ENCODE measurements at places on chromosomes 1 and 21.

GRCh38 chr1:225857256-225857655 is 24.9 kb downstream of the TMEM63A start:
- no peak for DNase-seq

GRCh38 chr1:62070384-62071011 is 124.2 kb upstream of the L1TD1 start:
- no peak for DNase-seq

- no peak for DNase-seq
These were observed 53.4 kb downstream of the GADD45A start for GRCh38 chr1:67738401-67738800.

DNA sequence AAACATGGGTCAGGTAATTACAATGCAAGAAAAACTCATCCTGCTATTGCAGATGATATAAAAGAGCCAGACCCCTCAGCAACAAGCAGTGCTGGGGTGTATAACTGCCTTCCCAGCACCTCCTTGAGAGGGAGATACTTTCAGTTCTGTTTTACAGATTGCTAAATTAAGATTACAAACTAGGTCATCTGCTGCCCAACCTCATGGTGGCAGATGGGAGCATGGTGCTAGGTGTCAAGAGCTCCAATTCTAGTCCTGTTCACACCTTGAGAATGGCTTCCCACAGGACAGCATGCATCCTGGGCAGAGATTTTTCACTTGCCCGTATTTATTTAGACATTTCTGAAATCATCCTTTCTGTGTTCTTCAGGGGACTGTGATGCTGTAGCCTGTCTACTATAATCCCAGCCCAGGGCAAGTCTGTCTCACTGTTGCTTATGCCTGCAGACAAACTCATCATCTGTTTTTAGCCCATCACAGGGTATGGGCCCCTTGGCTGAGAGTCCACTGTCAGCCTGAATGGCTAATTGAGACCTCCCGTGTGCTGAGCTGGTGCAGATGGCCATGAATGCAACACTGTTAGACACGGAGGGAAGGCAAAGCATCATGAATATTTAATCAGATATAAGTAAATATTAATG is 40.2 kb upstream of the PBX1 start:
- no peak for DNase-seq

GRCh38 chr21:44871576-44872269 is 1.8 kb downstream of the PTTG1IP start:
- no peak for DNase-seq

DNA sequence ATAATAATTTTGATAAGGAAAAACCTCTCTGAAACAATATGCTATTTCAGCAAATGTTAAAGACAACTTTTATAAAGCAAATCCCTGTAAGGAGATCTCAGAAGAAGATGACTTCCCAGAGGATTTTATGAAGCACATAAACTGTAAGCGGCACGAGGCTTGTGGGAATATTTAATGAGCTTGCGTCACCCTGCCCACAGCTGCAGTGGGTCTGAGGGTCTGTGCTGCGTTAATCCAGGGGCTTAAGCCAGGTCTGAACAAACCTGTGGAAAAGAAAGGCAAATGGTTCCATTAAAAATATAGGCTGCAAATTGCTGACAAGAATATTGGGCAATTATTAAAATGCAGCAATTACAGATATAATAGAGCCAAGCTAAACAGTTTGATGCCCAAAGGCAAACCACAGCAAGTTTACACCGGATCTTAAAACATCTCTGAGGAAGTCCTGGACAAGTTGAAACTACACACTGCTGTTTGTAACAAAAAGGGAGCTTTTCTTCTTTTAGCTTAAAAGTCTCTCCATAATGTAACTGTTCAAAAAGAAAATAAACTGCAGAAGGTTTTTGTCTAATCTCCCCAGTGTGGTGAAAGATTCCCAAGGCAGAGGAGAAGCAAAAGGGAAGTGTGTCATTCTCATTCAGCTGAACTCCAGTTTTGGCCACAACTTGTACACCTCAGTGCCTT is 21.8 kb downstream of the TGFBR3 start:
- DNase-seq = no peak

DNA sequence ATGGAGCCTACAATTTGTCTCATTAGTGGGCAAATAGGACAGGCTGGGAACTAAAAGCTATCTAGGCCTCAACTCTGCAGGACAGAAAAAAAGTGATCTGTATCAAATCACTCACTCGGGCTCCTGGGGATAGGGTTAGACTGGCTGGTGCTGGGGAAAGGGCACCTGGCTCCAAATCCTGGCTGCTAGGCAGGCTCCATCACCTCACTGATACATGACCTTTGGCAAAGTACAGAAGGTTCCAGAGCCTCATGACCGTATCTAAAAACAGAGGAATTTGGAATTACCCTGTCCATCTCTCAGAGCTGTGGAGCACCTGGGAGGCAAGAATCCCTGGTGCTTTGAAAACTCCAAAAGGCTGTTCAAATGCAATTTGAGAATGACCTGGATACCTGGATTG is 51.7 kb downstream of the SUSD4 start:
- DNase-seq = no peak

DNA sequence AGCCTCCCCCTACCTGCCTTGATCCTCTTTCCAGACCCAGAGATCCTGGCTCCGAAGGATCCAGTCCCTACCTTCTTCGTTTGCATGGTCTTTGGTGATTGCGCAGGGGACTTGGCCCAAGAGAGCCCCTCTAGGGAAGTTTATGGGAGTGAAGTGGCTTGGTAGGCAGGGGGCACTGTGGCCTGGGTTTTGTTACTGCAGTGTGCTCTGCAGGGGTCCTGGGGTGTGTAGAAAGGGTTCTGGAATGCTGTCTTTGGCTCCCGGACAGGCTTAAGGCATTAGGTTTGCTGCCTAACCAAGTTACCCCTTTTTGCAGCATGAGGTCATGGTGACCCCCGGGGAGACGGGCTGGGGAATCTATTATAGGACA is 3.8 kb downstream of the ATP8B2 start:
- no peak for DNase-seq

DNA sequence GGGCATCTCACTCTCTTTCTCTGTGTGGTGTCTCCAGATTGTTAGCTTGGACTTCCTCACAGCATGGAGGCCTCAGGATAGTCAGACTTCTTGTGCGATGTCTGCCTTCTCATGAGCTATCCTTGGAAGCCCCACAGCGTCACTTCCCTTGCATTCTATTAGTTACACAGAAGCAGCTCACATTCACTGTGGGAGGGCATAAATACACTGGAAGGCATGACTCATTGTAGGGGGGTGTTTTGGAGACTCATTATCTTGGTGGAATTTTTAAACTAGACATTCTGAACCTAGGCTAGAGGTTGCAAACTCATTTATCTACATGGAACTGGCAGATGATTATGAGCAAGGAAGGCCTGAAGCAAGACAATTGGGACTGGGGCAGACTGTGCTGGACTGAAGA is 21.4 kb upstream of the FASLG start:
- DNase-seq = no peak

- no peak for DNase-seq
These were observed 13.3 kb downstream of the UTS2 start for GRCh38 chr1:7839526-7839925.

DNA sequence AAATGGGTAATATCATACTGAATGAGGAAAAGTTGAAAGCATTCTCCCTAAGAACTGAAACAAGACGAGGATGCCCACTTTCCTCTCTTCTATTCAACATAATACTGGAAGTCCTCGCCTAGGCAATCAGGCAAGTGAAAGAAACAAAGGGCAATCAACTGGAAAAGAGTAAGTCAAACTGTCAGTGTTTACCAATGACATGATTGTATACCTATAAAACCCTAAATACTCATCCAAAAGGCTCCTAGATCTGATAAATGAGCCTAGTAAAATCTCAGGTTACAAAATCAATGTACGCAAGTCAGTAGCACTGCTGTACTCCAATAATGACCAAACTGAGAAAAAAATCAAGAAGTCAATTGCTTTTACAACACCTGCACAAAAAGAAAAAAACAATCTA is 575.8 kb upstream of the PRMT6 start:
- DNase-seq = no peak

DNA sequence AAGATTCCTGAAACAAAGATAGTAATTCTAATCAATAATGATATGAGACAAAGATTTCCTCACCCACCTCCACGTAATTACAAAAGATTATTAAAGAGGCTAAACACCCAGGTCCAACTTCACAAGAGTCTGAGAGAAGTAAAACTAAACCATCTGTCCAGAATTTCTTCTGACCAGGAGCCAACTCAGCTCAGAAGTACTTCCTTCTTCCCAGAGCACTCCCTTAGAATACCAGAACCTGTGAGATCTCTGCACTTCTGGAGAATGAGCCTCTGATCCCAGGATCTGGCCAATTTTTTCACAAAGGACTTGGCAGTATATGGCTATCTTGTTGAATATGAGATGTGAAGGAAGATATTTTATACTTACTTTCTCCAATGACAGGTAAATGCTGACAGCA is 120.6 kb upstream of the PALMD start:
- DNase-seq = no peak

DNA sequence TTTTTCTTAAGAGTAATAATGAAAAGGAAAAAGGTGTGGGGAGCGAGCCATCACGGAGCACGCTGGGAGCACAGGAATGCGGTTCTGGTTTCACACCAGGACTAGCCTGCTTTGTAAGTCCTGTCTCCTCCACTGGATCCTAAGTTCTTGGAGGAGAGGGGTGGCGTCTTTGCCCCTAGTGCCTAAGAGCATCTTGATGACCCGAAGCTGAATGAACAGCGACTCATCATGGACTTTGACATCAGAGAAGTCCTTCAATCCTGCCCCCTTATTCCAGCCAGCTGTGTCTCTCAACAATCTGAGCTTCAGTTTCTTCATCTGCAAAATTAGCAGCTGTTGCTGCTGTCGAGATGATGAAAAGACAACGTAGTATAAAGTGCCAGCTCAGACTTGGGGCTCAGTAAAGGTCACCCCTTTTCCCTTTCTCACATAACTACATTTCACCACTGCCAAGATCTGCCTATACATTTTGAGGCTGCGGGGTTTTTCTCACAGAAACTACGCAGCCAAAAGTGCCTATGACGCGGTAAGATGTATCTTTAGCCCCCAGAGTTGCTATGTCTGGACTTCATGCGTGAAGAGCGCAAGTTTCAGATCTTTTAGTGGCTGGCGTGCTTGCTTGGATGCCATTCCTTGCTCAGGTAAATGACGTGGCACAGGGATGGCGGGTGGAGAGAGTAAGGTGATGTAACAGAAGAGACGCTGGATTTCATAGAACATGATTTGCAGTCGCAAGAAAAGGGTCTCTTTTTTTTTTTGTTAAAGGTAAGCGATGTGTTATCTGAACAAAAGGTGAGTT is 4.9 kb upstream of the PRDM2 start:
- no peak for DNase-seq

- DNase-seq = no peak
These were observed 1.3 kb downstream of the USP1 start for GRCh38 chr1:62438163-62438562.

DNA sequence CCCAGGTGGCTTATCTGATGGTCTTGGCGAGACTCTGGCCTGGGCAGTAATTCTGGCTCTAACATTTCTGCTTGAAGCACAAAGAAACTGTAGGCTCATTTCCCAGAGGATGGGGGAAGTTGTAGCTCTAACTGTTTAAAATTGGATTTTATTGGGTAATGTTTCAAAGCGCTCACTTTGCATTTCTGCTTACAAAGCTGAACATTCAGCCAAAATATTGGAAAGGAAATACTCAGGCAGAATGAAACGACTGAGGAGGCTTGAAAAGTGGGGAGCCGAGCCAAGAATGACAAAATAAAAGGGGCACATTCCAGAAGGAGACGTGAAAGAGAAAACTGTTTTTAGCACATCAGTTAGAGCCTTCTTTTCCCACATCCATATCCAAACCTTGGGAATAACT is 202.6 kb downstream of the GRIK1 start:
- no peak for DNase-seq

- no peak for DNase-seq
These were observed 25.3 kb upstream of the TTF2 start for GRCh38 chr1:117034791-117035290.

- peak; percentile 47 for DNase-seq
These were observed 26.4 kb upstream of the CTTNBP2NL start for GRCh38 chr1:112369392-112370285.

- DNase-seq = peak; percentile 57
These were observed 5.5 kb downstream of the AZIN2 start for GRCh38 chr1:33086384-33086850.

DNA sequence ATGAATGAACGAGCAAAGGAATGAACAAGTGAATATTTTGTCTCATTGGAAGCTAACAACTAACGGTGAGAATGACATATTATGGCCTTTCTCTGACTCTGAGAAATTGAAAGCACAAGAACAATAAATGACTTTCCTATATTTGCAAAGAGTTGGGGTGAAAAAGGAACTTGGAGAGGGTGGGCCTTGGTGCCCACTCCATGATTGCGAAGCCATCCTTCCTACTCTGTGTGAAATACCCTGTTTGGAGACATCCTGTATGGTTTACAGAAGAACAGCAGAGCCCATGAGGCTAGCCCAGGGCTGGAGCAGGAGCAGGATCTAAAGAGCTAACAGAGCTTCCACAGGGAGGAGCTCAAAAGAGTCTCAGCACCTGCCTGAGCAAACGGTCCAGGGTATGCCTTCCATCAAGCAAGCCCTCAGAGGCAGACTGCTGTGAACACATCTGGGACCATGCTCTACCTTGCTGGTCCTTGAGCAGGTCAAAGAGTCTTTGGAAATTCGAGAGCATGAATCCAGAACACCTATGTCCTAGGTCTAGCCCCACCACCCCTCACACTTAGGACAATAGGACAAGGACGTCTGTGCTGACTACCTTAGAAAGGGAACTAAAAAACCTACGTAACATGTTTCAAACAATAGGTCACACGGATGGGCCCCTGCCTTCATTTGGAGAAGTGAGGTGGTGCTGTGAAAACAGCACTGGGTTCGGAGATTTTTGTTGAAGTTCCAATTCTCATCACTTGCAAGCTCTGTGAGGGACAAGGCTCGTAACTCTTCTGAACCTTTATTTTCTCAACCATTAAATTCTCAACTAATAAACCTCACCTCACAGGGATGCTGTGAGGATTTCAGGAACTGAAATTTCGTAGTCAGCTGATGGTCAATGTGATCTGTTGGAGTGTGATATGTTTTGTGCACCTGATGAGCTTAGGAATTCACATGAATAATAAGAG is 377.4 kb downstream of the RRAGC start:
- no peak for DNase-seq

DNA sequence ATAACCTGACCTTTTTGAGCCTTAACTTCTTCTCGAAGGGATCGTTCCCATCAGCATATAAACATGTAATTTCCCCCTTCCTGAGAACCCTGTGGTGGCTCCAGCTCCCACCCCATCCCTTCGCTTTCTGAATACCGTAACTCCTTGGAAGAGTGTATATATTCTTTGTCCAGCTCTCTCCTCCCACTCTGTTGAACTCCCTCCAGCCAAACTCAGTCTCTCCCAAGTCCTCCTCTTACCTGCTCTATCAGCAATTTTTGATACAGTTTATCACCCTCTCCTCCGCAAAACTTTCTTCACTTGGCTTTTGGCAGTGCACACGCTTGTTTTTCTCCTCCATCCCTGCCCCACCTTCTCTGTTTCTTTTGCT is 109.9 kb upstream of the SLC25A33 start:
- no peak for DNase-seq

DNA sequence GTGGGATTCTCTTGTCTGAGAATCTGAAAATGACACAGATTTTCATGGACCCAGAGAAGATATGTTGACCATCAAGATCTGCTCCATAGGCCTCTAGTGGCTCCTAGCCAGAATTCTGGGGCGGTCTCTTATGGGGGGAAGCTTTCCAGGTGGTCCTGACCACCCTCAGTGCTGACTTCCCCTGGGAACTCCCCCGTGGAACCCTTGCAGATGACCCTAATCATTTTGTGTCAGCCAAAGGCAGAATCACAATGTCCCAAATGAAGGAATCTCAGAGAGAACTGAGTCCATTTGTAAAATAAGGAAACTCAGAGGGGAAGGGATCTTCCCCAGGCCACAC is 3.6 kb downstream of the HEYL start:
- no peak for DNase-seq

- DNase-seq = no peak
These were observed 10.1 kb downstream of the MFSD2A start for GRCh38 chr1:39965044-39965443.

Measured in right renal cortex interstitium (tissue), 3 donors.